Renal cortex interstitium (tissue), 15 donors: ENCODE measurements at places on chromosomes 4 and X. TPM values are rescaled to one million over a fixed set of nuclear protein-coding genes. Genes with fewer than 3 reads are reported as not detected.

AKAP14 gene
- 0.24 TPM for polyA plus RNA-seq

USP51 gene
- polyA plus RNA-seq: 11.3 TPM

UGT2B15 gene
- polyA plus RNA-seq: 0.04 TPM

EFHC2 gene
- 10.4 TPM for polyA plus RNA-seq

CENPVL1 gene
- 0.32 TPM for polyA plus RNA-seq

MEPE gene
- polyA plus RNA-seq: not detected

ARX gene
- polyA plus RNA-seq: not detected

ARSJ gene
- polyA plus RNA-seq: 16.2 TPM

GRCh38 chr4:37236165-37236564 is 8.4 kb upstream of the NWD2 start:
- no peak for DNase-seq

GRCh38 chr4:123555807-123556273 is 159.2 kb downstream of the SPRY1 start:
- DNase-seq: peak; percentile 29

- DNase-seq: peak; percentile 51
Measured at GRCh38 chr4:120517966-120518365, 404.6 kb downstream of the PRDM5 start.

DNA sequence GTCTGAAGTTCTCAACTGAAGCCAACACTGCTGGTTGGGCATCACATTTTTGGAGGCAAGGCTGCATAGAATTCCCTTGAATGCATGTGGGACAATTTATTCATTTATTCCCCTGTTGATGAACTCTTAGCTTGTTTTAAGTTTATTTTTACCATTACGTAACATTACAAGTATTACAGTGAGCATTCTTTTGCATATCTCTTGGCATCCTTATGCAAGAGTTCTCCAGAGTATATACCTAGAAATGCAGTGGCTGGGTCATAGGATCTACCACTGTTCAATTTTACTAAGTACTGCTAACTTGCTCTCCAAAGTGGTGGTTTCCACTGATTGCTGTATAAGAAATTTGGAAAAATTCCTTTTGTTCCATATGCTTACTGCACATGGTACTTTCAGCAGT is 66.5 kb downstream of the UCHL1 start:
- no peak for DNase-seq

GRCh38 chr4:110152386-110152785 is 46.0 kb downstream of the ELOVL6 start:
- no peak for DNase-seq

GRCh38 chr4:60611762-60612496 is 588.2 kb upstream of the ADGRL3 start:
- DNase-seq: no peak

DNA sequence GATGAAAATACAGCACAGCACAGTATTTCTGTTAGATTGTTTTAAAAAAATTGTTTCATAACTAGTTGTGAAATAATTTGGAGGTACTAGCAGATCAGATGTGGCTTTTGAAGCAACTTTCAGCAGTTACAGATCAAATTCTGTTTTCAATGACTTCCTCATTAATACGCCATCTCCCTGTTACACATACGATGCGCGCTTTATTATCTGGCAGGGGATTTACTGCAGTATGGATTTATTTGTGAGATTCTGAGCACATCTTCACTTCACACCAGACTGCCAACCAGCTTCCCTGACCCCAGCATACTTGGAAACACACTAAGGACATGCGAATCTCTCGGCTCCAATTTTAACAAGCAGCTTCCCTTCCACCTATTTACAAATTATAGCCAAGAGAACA is 235.5 kb upstream of the DIAPH2 start:
- no peak for DNase-seq

DNA sequence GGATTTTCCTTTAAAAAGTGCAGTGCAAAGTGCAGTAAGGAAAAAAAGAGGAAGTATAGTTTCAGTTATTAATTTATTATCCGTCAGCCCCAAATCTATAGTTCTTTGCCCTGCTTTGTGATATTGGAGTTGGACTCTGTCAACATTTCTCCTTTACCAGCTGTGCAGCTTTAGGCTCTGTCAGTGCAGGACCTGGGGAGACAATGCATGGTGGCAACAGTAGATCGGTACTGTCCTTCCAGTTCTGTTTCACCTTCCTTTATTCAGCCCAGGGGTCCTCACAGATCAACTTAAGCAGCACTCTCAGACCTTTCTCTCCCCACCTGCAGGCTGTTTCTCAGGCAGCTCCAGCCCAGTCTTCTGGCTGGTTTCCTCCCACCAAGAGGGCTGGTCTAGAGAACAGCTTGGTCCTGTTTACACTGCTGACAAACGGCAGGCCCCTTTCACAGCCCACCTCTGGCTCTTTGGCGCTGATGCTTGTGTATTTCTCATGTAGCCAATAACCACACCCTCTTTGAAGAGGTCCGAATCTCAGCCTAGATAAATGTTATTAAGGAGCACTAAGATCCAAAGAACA is 71.6 kb downstream of the MCUB start:
- DNase-seq: peak; percentile 32

DNA sequence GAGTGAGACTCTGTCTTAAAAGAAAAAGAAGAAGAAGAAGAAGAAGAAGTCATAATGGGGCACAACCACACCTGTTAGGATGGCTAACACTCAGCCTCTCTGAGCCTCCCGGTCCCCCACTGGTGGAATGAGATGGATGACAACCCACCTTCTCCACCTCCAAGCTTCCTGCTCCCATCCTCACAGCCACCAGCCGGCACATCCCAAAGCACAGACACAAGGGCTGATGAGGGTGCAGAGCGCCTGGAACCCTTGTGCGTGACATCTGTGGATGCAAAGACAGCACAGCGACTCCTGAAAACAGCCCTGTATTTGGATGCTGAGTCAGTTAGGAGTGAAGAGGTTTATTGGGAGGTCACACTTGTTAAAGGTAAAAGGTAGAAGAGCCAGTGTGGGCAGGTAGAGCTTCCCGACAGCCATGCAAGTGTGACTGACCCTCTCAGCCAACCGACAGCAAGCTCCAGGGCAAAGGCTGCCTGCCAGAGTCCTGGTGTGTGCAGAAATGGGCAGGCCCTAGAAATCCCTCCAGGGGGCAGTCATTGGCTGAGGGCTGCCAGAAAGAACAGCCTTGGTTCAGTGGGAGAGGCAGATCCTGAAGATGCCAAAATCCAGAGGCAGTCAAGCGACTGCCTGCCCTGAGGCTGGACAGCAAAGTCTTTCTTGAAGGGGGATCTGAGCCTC is 26.6 kb upstream of the MAN2B2 start:
- no peak for DNase-seq

GRCh38 chr4:78764498-78764961 is 11.6 kb upstream of the BMP2K start:
- DNase-seq: no peak

DNA sequence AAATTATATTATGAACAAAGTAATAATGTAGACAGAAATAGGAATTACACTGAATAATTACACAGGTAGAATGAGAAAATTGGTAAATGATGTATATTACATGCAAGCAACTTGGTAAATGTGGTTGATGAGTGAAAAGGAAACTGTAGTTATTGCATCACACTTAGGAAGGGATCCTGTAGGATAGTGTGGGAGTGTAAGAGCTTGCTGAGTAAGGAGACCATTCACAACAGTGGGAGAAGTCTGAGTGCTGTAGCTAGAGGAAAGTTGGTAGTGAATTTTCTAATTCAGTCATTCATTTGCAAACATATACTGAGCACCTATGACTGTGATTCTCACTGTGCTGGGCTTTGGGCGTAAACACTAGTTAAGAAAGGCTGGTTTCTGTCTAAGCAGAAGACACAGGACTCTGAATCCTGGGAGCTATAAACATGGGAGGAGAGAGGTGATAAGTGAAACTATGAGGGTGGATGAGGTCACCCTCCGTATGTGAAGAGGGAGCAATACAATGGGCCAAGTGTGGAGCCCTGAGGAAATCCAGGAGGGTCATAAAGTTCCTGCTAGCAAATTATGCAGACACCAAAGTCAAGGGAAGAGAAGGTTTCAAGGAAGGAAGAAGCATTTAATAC is 14.2 kb upstream of the CPE start:
- no peak for DNase-seq

DNA sequence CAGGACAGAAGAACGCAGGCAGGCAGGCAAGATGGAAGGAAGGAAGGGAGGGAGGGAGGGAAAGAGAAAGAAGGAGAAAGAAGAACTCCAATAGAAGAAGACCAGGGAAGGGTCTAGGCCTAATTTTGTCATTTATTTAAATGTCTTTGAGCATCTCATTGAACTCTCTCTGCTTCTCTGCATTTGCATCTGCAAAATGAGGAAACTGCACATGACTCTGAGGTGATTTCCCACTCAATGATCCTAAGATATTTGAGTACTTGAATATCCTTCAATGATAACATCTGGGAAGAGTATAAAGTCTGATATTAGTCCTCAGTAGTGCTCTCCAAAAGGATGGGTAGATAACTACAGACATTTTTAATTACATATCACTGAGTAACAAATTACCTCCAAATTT is 33.1 kb upstream of the RBPJ start:
- no peak for DNase-seq
